ENCODE measurements at places on chromosomes 11 and 22.

GRCh38 chr11:119521551-119521950 is 98.6 kb upstream of the THY1 start:
- no peak for DNase-seq

GRCh38 chr11:134847083-134847715 is 435.2 kb upstream of the B3GAT1 start:
- no peak for DNase-seq

- no peak for DNase-seq
Observed at GRCh38 chr11:92458486-92458885, 233.9 kb downstream of the FAT3 start.

- DNase-seq, result no peak
Observed at GRCh38 chr11:95977534-95978174, 53.7 kb upstream of the MTMR2 start.

DNA sequence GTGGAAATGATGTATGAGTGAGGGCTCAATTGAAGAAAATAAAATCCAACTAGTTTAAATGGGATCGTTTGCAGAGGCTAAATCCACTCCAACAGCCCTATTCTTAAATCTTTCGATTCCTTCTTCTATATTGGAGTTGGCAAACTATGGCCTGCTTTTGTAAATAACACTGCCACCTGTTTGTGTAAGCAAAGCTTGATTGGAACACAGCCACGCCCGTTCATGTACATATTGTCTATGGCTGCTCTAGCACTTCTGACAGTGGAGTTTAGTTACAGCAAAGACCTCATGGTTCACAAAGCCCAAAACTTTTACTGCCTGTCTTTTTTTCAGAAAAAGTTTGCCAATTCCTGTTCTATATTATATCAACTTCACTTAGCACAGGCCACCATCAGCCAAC is 40.6 kb upstream of the RCN1 start:
- DNase-seq, result no peak

- no peak for DNase-seq
Observed at GRCh38 chr11:77320351-77320750, 18.9 kb upstream of the GDPD4 start.

GRCh38 chr11:71465054-71465453 is 12.1 kb downstream of the NADSYN1 start:
- DNase-seq, result no peak

DNA sequence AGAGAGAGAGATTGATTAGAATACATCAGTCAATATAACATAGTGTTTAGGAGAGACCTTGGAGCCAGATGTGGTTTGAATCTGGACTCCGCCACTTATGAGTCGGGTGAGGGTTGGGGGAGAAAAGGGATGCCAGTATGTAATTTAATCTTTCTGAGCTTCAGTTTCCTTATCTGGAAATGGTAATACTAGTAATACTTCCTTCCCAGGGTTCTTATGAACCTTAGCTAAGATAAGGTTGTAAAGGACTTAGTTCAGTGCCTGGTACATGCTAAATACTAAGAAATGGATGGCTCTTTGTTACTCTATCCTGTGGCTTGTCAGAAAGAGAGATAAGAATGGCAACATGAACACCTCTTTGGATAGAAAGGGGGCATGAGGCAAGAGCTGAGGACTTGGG is 226.1 kb upstream of the NARS2 start:
- no peak for DNase-seq

All from NCI-H2107 (cell line).